ENCODE measurements at places on chromosomes 12 and 14. TPM values are rescaled to one million over a fixed set of nuclear protein-coding genes. Genes with fewer than 3 reads are reported as not detected.

RNU4-1 gene
- total RNA-seq: under 0.01 TPM

KRT80 gene
- 1.8 TPM for total RNA-seq

MSRB3 gene
- total RNA-seq: 56.8 TPM

GUCY2C gene
- not detected for total RNA-seq

SMCO2 gene
- total RNA-seq: 0.28 TPM

GPD1 gene
- total RNA-seq: 1.2 TPM

LHX5 gene
- 0.67 TPM for total RNA-seq

HELB gene
- 5.0 TPM for total RNA-seq

BICD1 gene
- total RNA-seq: 45.2 TPM

POMT2 gene
- total RNA-seq: 37.8 TPM

SDS gene
- not detected for total RNA-seq

COA8 gene
- total RNA-seq: 22.3 TPM

TBX5 gene
- not detected for total RNA-seq

IPO8 gene
- 21.5 TPM for total RNA-seq

WNT1 gene
- total RNA-seq: not detected

EXOC3L4 gene
- not detected for total RNA-seq

RAB5B gene
- total RNA-seq: 92.5 TPM

PMEL gene
- total RNA-seq: 0.75 TPM

TAMALIN gene
- total RNA-seq: not detected

RHOJ gene
- total RNA-seq: 10.5 TPM

FAR2 gene
- total RNA-seq: 4.0 TPM

EML5 gene
- total RNA-seq: 2.7 TPM

PHETA1 gene
- total RNA-seq: 5.6 TPM
